ENCODE measurements at places on chromosomes 4 and X.

GRCh38 chrX:2404776-2405175 lies 96.0 kb downstream of the DHRSX start:
- no peak for DNase-seq

- no peak for DNase-seq
These were observed 188.1 kb upstream of the WDFY3 start for GRCh38 chr4:85154591-85154990.

DNA sequence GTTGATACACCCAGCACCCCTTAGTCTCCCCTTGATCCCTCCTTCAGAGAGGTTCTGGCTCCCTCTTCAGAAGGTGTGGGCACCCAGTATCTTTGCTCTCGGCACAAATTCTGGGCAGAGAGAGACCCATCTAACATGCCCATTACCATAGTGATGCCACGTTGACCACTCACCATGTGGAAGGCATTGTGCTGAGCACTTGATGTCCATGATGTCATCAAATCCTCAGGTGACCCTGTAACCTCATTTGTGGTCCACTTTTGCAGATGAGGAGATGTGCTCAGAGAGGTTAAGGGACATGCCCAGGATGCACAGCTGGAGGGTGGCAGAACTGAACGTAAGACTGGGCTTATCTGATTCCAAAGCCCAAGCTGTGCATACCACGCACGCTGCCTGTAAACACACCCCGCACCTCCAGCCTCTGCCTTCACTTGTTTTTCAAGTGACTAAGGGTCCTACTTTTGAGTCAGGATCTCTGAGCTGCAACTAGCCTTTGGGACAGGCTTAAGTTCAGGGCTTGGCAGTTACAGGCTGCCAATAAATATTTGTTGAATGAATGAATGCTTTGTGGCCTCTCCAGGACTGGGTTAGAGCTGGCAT lies 55.2 kb downstream of the HTRA3 start:
- DNase-seq = no peak

- DNase-seq = no peak
These were observed 65.3 kb downstream of the CASP3 start for GRCh38 chr4:184583738-184584502.

- no peak for DNase-seq
These were observed 176.7 kb downstream of the SHROOM3 start for GRCh38 chr4:76611616-76612207.

GRCh38 chr4:142156256-142156655 lies 519.9 kb downstream of the IL15 start:
- no peak for DNase-seq

DNA sequence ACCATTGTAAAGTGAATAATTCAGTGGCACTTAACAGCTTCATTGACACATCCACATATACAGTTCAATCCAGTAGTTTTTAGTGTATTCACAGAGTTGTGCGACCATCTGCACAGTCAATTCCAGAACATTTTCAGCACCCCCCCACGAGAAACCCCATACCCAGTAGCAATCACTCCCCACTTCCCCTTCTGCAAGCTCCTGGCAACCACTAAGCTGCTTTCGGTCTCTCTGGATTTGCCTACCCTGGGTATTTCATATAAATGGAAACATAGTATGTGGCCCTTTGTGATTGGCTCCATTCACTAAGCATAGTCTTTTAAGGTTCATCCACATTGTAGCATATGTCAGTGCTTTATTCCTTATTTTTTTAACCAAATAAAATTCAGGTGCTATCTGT lies 10.0 kb downstream of the MSL3 start:
- no peak for DNase-seq

GRCh38 chr4:53917729-53918128 lies 146.7 kb downstream of the CHIC2 start:
- DNase-seq = no peak

- DNase-seq = no peak
These were observed 36.8 kb downstream of the CC2D2A start for GRCh38 chr4:15506464-15506863.

GRCh38 chr4:8779490-8779932 lies 92.1 kb downstream of the HMX1 start:
- DNase-seq = no peak

DNA sequence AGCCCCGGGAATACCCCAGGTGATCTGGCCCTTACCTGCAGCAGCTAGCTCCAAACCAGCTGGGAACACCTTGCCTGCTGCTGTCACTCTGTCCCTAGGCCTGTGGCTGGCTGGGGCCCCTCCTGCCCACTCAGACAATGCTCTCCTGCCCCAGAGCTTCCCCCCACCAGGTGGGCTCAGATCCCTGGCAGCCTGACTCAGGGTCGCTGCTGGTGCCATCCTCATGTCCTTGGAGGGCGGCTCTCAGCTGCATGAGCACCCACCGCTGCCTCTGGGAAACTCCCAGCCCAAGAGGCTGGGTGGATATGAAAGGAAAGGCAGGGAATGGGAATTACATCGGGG lies 15.8 kb downstream of the C4orf50 start:
- no peak for DNase-seq

- no peak for DNase-seq
These were observed 4.1 kb downstream of the GPR82 start for GRCh38 chrX:41728125-41728524.

DNA sequence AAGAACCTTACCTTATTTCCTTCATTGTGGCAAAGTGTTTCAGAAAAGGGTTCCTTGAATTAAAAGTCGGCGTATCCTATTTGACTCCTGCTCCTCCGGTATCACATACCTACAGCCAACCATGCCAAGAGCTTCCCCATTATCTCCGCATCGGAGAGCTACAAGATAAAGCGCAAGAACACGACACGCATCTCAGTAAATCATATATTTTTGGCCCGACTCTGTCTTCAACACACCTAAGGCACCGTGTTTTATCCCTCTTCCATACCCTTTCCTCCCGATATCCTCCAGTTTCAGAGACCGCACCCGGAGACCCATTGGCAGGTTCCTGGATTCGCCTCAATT lies 497 bp upstream of the THAP9 start:
- no peak for DNase-seq

DNA sequence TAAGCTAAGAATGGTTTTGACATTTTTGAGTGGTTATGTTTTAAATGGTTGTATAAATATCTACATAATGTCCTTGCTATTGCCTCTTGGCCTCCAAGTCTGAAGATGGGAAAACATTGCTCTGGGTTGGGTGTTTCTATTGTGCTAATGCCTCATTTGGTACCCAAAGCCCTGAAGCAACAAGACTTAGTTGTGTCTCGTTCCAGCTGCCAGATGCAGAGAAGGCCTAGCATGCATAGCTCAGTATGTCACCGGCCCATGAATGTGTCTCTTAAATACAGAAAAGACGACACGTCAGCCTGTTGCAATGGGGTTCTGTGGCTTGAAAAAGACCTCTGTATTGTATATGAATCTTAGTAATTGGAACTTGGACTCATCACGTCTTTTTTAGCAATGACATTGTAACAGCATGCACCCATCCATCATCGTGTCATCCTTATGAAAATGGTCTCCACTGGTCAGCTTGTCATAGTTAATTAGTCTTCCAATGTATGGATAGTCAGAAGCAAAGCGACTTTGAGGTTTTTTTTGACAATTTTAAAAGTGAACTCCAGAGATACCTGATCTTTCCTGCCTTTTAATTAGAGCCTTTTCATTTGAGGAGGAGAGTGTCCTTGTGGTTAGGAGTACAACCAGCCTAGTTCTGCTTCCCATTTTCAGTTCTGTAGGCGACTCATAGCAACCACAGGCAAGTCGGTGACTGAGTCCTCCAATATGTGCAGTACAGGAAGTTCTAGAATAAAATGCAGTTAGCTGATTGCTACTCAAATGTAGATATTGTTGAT lies 126.4 kb upstream of the GATB start:
- DNase-seq = no peak

GRCh38 chr4:110515676-110516075 lies 39.7 kb downstream of the ENPEP start:
- no peak for DNase-seq

- DNase-seq = no peak
These were observed 7.3 kb upstream of the SRP72 start for GRCh38 chr4:56460085-56460484.

GRCh38 chrX:88101968-88102367 lies 584.4 kb downstream of the KLHL4 start:
- DNase-seq = no peak

- DNase-seq = no peak
These were observed 1.4 kb downstream of the MID1 start for GRCh38 chrX:10618961-10619360.

- no peak for DNase-seq
These were observed 552.6 kb downstream of the INPP4B start for GRCh38 chr4:142293536-142293935.

DNA sequence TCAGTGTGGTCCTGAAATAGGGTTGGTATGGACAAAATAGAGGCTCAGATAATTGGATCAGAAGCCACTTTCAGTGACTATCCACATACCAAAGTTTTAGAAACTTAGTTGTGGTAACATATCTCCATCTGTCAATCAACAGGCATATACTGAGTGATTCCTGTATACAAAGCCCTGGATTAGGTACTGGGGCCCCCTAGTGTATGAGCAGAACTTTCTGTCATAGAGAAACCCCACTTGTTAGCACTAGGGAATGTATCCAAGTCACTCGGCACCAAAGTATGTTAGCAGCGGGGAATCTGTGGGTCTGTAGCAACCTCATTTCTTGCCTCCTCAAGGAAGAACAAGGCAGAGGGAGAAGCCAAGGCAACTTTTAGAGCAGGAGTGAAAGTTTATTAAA lies 50.7 kb downstream of the MAP7D3 start:
- no peak for DNase-seq

DNA sequence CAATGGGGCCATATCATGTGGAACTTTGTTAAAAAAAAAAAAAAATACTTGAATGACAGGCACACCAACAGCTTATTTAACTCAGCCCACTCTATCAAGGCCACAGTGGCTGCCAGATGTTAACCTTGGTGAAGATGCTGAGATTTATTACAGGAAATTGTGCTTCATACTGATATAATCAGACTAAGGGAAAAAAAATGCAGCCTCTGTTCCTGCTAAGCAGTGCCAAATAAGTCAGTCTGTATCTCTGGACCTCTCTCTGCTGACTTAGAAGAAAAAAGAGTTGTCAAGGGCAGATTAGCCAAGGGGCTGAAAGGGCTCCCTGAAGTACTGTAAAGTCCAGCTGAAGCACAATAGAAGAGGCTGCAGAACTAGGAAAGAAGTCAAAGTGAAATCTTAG lies 677.7 kb upstream of the HTR2C start:
- DNase-seq = no peak

DNA sequence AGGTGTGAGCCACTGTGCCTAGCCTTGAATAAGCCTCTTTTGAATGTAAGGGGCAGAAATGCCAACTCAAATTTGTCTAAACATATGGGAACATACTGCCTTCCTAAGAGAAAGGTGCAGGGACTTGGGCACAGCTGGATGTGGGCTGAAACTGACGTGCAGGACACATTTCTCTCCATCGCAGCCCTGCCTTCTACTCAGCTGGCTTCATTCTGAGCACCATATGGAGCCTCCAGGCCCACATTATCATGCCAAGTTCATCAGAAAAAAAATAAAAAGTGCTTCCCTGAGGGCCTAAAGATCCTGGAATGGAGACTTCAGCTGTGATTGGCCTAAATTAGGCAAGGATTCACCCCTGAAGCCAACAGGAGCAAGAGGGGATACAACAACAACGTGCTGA lies 386.2 kb downstream of the RAB28 start:
- DNase-seq = no peak

GRCh38 chrX:40368611-40369061 lies 212.1 kb upstream of the ATP6AP2 start:
- DNase-seq = no peak

DNA sequence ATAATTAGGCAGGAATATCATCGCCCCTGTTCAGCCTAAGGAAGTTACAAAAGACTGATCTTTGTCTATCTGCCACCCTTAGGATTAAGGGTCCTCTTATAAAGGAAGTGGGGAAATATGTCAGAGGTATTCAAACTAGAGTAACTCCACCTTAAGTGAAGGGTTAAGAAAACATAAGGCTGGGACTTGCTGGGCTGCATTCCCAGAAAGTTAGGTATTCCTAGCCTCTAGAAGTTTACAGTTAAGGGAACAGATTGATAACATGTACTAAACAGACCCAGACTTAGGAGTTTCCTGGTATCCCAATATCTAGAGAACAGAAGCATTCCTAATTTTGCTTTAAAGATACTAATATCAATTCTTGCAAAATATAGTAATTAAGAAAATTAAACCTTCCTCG lies 6.0 kb downstream of the CXCL2 start:
- DNase-seq = no peak

DNA sequence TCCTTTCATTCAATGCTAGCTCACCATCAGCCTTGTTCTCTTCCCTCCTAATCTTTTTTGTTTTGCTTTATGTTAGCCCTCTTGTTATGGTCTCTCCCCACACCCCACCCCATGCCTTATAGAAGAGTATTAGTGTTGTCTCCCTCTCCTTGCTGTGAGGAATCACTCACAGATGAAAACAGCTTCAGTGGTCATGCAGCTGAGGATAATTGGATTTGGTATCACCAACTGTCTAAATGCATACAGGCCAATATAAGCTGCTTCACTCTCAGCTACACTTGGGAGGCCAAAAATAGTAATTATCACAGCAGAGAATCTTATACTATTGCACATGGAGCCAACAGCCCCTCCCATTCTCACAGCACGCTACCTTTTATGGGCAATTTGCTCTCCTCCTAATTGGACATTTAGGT lies 494.6 kb upstream of the FAM241A start:
- no peak for DNase-seq

- no peak for DNase-seq
These were observed 115.9 kb upstream of the RAI2 start for GRCh38 chrX:17976955-17977354.

DNA sequence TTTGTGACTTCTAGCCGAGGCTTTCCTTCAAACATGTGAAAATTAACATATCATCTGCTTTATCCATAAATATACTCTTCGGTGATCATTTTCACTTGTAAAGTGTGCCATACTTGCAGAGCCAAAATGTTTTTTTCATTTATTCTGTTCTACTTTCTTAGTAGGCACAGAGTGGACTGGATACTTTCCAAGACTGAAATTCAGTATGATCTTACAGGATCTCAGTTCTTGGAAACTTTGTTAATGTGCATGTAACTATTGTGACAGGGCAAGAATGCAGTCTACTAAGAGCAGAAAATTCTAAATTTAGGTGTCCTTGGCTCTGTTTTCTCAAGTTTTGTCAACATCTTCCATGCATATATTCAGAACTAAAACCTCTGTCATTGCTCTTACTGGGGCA lies 284.9 kb downstream of the TEX13A start:
- DNase-seq = no peak

GRCh38 chr4:134944115-134944514 lies 742.5 kb upstream of the PABPC4L start:
- no peak for DNase-seq

DNA sequence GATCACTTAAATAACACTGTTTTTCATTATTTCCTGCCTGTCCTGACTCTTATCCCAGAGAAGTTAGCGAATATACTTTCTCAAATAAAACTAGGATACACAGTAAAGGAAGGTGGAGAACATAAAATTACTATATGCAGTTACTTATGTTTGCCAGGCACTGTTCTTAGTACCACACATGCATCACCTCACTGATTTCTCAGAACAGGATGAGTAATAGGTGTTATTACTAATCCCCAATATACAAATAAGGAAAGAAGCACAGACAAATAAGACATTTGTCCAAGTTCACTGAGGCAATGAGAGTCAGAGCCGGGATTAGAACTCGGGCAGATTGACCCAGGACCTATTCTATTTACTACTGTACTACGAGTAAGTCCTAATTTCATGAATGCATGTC lies 91.7 kb downstream of the CORIN start:
- DNase-seq = no peak

All from left ventricle myocardium inferior (tissue), 1 donor.